ENCODE measurements at places on chromosomes 11 and 22.

DNA sequence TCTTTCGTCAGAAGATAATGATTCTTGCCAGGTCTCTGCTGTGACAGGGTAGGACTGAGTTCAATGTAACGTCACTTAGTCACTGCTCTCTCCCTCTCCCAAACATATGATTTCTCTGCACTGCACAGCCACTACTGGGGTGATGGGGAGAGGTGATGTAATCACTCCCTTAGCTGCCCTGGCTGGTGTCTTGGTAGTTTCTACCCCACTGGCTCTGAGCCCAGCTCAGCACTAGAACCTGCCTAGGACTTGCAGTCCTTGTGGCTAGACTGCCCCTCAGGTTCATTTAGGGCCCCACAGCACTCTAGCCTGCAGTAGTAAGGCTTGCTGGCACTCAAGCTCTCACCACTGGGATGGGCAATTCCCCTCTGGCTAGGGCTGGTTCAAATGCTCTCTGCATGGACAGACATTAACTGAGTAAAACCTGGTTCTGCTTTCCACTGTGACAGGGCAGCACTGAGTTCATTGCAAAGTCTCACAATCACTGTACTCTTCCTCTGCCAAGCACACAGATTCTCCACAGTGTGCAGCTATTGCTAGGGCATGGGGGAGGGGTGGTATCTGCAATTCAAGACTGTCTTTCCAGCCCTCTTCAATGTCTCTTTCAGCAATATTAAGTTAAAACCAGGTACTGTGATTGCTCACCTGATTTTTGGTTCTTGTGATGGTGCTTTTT lies 571.4 kb upstream of the FAT3 start:
- no peak for DNase-seq

GRCh38 chr11:27319072-27319471 lies 43.9 kb downstream of the CCDC34 start:
- no peak for DNase-seq

DNA sequence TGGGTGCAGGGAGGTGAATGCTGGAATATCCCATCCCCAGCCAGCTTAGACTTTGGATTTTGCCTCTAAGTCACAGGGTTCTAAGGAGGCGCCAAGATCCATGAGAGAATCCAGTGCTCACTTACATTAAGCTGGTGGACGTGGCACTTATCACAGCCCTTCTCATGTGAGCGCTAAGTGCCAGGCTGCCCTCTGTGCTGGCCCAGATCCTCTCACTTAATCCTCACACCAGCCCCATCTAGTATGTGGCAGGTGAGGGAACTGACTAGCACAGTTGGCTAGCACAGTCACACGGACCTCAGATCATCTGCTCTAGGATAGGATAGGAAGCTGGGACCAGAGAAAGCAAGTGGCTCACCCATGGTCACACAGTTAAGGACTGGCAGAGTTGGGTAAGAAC lies 3.6 kb downstream of the HMOX1 start:
- no peak for DNase-seq

DNA sequence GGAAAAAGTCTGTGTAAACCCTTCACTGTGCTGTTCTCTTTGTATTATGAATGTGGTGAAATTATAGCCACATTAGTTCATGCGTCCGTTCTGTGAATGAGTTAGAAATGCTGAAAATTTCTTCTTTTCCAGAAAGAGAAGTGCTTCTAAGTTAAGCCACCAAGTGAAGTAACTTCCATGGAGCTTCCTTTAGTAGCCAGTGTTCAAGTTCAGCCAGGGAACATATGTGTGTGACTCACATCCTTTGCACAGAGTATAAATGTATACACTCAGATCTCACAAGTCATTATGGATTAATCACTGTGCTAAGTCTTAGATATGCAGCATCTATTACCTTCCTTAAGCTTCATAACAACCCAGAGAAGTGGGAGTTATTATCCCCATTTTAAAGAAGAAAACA lies 3.1 kb upstream of the MMP8 start:
- no peak for DNase-seq

- DNase-seq, result peak; percentile 3
Observed at GRCh38 chr11:69377029-69377952, 83.3 kb downstream of the MYEOV start.

DNA sequence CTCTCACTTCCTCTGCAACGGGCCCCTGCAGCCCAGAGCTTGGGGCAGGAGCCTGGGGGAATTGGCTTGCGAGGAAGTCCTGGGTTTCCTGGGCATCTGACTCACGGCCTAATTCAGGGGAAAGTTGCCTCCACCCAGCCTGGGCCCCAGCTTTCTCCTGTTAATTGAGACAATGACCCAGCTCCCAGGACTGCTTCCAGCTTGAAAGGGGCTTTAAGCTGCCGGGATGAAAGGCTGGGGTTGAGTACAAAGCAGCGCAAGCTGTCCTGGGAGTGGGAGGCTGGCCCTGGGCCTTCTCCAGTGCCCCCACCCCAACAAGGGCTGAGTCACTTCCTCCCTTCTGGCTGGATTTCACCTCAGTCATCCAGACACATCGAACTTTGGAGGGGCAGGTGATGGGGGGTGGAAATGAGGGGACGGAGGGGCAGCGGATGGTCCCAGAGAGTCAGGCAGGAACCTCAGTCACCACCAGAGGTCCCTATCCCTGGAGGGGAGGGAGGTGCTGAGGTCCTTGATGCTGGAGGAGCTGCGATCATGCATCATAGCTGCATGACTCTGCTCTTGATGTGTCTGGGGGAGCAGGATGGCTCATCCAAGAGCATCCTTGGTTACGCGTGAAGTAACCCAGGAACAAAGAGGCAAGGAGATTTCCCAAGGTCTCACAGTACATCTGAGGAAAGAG lies 30.1 kb upstream of the OAF start:
- DNase-seq, result peak; percentile 7

GRCh38 chr11:85718991-85719807 lies 33.2 kb upstream of the CCDC89 start:
- DNase-seq, result no peak

- no peak for DNase-seq
Observed at GRCh38 chr11:69309631-69310280, 15.8 kb downstream of the MYEOV start.

GRCh38 chr11:102704841-102705240 lies 728 bp downstream of the MMP27 start:
- DNase-seq, result no peak

DNA sequence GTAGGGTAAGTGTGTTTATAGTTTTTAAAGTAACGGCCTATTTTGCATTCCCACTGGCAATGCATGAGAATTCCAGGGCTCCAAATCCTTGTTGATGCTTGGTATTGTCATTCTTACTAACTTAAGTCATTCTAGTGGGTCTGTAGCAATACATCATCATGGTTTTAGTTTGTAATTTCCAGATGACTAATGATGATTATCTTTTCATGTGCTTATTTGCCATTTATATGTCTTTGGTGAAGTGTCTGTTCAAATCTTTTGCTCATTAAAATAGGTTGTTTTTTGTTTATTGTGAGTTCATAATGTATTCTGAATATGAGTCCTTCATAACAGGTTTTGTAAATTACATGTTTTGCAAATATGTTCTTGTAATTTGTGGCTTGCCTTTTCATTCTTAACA lies 31.2 kb downstream of the MTMR3 start:
- DNase-seq, result no peak

DNA sequence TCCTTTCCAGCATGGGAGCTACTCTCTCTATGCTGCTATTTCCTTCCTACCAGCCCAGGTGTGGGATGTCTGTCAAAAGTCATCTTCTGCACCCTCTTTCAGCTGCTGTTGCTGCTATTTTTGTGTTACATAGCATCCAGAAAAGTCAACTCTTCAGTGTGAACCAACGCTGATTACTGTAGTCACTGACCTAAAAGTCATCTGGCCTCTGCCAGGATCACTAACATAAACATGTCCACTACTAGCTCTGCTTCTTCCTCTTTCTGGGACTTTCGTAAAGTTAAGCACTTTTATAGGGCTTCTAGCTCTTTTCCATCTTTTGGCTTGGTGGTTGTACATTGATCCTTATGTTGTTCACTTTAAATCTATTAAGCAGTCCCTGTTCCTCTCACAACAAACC lies 90.2 kb upstream of the CARD18 start:
- no peak for DNase-seq

- DNase-seq, result no peak
Observed at GRCh38 chr11:61110255-61111049, 8.2 kb downstream of the CD5 start.

GRCh38 chr22:35921044-35921443 lies 107.6 kb downstream of the RBFOX2 start:
- DNase-seq, result no peak
